Dermis lymphatic vessel endothelial cell (primary cell): ENCODE measurements at places on chromosomes 16 and 17. TPM values are rescaled to one million over a fixed set of nuclear protein-coding genes. Genes with fewer than 3 reads are reported as not detected.

The OGFOD1 gene
- total RNA-seq: 42.3 and 73.3 TPM in 2 replicates

The RHBDL3 gene
- under 0.01 TPM in 2 replicates for total RNA-seq

The GAST gene
- total RNA-seq: not detected in 2 replicates

The AOC2 gene
- total RNA-seq: 0.22 and 0.43 TPM in 2 replicates

The HIGD1B gene
- total RNA-seq: not detected in 2 replicates

The SLC16A6 gene
- total RNA-seq: 0.43 and 0.54 TPM in 2 replicates

The SRL gene
- 0.09 and 0.11 TPM in 2 replicates for total RNA-seq
